ENCODE measurements at places on chromosomes 5 and 9.

DNA sequence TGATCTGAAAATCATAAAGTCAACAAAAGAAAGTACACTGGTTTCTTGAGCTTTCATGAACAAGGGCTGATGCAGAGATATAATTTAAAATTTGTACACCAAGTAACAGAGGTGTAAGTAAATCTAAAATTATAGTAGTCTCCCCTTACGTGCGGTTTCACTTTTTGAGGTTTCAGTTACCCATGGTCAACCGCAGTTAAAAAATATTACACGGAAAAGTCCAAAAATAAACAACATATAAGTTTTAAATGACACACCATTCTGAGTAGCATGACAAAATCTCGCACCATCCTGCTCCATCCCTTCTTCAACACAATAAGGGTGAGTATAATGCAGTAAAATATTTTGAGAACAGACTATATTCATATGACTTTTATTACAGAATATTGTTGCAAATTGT, 54.4 kb downstream of the AUH start:
- DNase-seq: no peak

GRCh38 chr5:123835421-123835820, 323.4 kb downstream of the CSNK1G3 start:
- no peak for DNase-seq

DNA sequence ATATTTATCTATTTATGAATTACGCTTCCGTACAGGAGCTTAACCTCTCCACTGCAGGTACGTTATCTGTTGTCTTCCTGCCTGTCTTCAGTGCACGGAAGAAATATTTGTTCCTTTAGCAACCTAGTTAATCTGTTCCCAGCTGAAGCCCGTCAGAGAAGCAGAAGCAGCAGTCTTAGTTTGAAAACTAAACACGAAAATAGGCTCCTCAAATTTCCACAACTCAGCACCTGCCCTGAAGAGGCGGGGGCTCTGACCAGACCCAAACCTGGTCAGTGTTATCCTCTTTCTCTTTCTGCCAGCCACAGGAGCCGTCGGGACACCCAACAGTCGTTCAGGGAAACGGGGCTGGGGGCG, 462 bp downstream of the NUDCD2 start:
- no peak for DNase-seq

GRCh38 chr5:174315471-174315870, 270.0 kb downstream of the NSG2 start:
- no peak for DNase-seq

GRCh38 chr5:144017119-144017518, 153.3 kb downstream of the YIPF5 start:
- DNase-seq: no peak

DNA sequence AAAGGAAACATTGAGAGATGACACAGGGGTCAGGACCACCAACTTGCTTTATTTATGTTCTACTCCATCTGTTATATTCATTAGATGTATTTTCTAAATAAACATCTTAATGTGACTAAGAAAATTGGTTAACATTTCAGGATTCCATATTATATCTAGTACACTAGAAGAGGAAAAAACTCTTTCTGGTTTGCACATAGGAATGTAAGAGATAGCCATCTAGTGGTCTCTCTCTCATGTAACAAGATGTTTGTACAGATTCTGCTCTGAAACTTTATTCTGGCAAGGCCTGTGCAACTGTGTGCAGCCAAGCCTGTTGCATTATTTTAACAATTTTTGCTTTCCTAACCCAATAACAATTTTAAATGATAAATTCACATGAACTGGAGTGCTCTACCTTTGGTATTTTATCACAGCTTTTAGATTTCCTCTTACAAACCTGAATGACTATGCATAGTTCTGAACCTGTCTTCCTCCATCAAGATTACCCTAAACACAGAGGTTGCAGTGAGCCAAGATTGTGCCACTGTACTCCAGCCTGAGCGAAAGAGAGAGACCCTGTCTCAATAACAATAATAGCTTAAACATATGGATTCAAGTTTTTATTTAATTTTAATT, 148.2 kb downstream of the GIN1 start:
- DNase-seq: no peak

- no peak for DNase-seq
Observed at GRCh38 chr5:124732428-124733328, 13.8 kb downstream of the ZNF608 start.

- DNase-seq: no peak
Observed at GRCh38 chr9:751137-752051, 90.1 kb upstream of the DMRT1 start.

DNA sequence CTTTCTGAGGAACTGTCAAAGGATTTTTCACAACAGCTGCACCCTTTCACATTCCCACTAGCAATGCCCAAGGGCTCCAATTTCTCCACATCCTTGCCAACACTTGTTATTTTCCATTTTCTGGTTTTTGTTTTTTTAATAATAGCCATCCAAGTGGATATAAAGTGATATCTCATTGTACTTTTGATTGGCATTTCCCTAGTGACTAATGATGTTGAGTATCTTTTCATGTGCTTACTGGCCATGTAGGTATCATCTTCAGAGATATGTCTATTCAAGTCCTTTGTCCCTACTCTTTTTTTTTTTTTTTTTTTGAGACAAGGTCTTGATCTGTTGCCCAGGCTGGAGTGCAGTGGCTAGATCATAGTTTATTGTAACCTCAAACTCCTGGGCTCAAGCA, 115.8 kb upstream of the HAND1 start:
- DNase-seq: no peak

GRCh38 chr9:2299156-2299842, 284.2 kb downstream of the SMARCA2 start:
- no peak for DNase-seq

- no peak for DNase-seq
Observed at GRCh38 chr9:124475158-124475867, 25.1 kb downstream of the ADGRD2 start.

- no peak for DNase-seq
Observed at GRCh38 chr9:406886-407654, 192.4 kb downstream of the DOCK8 start.

- DNase-seq: no peak
Observed at GRCh38 chr5:5739490-5739945, 317.0 kb downstream of the ICE1 start.

DNA sequence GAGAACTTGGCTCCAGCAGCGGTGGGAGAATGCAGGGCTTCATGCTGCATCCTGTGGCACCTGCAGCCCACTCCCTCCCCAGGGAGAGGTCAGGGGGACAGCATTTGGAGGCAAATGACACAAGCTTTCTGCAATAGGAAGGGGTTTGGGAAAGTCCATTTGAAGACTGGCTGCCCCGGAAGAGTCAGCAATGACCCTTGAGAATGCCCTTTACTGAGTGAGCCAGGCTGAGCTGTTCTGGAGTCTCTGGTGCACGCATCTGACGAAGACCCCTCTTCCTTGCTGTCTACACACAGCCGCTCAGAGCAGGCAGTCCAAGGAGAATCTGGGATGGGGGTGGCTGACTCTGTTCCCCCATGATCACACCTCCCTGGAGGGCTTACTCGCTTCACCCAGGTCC, 5.5 kb upstream of the NXNL2 start:
- DNase-seq: no peak

- DNase-seq: no peak
Observed at GRCh38 chr9:135609366-135609955, 29.9 kb downstream of the GLT6D1 start.

DNA sequence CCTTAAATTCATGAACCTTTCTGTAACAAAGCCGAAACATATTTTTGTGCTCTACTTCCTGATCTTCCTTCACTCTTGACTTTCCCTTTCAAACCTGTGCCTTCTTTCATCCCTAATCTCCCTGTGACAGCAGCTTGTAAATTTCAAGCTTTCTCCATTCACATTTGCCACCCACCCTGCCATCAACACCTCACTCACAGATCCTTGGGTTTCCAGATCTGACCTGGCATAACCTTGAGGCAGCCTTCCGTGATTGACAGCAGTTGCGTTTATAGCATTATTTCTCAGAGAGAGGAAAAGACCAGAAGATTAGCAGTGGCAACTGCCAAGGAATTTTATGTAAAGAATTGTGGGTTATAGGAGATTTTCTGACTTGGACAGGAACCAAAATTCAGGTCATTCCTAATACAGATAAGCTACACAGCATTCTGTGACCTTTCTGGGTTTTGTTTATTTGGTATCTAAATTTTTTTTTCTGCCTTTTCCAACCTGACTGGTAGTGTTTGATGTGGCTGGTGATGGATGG, 260.0 kb downstream of the NR2F1-AS1 start:
- no peak for DNase-seq

DNA sequence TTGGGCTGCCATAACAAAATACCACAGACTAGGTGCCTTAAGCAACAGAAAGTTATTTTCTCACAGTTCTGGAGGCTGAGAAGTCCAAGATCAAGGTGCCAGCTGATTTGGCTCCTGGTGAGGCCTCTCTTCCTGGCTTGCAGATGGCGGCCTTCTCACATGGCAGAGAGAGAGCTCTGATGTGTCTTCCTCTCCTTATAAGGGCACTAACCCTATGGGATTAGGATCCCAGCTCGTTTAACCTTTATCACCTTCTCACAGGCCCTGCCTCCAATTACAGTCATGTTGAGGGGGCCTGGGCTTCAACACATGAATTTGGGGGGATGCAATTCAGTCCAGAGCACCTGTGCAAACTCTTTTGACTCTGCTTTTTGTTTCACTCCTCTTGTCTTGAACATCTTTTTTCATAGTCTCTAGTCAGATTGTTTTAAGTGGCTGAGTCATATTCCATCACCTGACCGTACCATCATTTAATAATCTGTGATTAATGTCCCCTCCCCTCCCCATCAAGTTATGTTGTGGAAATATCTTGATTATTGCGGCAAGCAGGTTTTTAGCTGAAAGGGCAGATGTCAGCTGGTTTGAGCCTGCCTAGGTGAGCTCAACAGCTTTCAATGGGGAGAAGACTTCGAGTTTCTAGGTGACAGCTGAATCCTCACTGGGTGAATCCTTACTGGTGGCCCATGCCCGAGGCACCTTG, 61.8 kb downstream of the NDFIP1 start:
- DNase-seq: no peak

DNA sequence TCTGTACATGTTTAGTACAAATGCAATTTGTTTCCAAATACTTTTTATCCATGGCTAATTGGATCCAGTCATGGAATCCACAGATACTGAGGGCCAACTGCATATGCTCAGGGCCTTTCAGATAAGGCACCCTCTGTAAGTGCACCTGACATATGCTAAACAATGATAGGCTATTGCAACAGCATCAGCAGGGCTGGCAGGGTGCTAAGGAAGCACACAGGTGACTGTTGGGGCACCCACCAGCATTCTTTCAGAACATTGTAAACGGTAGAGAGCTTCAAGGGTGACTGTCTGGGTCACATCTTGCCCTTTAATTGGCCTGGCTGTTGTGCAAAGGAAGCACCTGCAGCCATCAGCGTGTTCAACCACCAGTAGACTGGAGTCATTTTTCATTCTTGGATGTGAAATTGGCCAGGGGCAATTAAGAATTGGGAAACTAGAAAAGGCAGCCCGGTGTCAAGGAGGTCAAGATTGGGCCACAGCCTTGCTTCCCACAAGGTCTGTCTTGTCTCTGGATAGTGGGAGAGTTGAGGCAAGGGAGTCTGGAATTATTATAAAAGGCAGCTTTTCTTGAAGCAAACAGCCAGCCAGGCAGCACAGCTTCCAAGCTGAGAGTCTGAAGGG, 129.3 kb upstream of the RAI14 start:
- DNase-seq: no peak

DNA sequence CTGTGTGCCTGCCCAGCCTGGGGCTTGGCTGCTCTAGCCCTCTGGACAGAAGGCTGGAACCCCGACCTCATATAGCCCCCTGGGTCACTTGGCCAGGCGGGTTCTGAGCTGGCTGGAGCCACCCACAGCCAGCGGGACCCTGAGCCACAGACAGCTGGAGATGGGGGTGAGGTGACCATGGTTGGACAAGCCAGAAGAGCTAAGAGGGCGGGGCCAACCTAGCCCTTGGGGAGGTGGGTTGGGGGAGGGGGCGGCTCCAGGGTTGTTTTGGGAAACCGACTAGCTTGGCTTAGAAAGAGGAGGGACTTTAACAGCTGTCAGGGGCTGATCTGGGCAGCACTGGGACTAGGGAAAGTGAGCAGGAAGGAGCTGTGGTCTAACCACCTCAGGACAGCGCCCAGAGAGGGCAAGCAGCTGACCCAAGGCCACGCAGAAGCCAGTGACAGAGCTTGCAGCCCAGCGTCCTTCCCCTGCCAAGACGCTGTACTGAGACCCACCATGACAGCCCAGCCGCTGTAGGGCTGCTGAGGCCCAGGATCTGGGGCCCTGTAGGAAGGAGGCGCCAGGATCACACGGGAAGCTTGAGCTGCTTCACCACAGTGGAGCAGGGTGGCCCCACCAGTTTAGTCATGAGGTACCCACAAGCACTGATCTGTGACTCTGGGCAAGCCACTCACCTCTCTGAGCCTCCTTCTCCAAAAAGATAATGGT, 2.2 kb downstream of the AIF1L start:
- no peak for DNase-seq

- DNase-seq: no peak
Observed at GRCh38 chr5:143850050-143850683, 38.2 kb downstream of the HMHB1 start.

GRCh38 chr5:116395226-116395625, 179.4 kb downstream of the SEMA6A start:
- DNase-seq: no peak

Measured in stimulated activated CD8-positive, alpha-beta memory T cell treated with anti-CD3 and anti-CD28 coated beads, Interleukin-2, amount 100 ng/mL, for 1 hour (primary cell).